ENCODE measurements at places on chromosomes 16 and 17.

GRCh38 chr17:7019839-7020519 lies 2.9 kb upstream of the BCL6B start:
- peak; percentile 66 for DNase-seq

- no peak for DNase-seq
Observed at GRCh38 chr16:59148769-59149155, 414.6 kb upstream of the GOT2 start.

DNA sequence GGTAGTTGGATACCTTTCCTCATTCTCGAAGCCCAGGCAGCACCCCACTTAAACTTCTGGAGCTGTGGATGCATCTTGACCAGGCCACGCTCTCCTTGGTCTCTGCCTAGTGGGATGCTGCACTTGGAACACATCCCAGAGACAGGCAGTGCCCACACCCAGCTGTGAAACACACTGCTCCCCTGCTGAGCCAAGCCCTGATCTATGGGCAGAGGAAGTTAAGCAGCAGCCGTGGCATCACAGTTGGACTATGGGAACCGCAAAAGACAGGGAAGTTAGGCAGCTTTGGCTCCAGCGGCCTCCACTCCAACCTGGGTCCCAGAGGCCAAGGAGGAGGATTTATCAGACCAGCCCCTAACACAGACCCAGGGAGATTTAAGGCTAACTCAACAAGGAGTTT lies 284.8 kb upstream of the CCL2 start:
- DNase-seq = no peak

DNA sequence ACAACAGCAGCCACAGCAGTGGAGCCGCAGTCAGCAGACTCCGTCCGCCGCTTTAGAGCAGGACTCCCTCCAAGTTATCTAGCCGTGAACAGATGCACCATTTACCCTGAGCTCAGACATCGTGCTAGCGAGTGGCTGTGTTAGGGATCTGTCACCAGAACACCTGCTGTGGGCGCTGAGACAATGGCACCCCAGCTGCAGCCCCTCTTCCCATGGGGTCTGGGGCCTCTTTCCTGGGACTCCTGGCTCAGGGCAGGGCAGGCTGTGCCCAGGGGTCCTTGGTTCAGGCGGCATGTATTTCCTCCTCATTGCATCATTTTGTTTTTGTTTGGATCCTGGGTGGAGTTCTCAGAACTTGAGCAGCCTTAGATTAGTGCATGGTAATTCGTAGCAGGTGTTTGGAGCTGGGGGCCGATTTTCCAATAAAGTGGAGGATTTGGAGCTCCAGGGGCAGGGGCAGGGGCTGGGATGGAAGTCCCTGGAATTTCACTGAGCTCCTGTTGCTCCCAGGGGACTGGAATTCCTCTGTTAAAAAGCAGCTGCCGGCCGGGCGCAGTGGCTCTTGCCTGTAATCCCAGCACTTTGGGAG lies 23.4 kb downstream of the NMRAL1 start:
- DNase-seq = no peak
